ENCODE measurements at places on chromosomes 5 and 9. TPM values are rescaled to one million over a fixed set of nuclear protein-coding genes. Genes with fewer than 3 reads are reported as not detected.

Gene FGF18
- 1.6 TPM for total RNA-seq

Gene DBH
- 1.1 TPM for total RNA-seq

Gene ITGA2
- 25.0 TPM for total RNA-seq

Gene CDC20B
- 0.29 TPM for total RNA-seq

Gene RAI14
- total RNA-seq, result 59.8 TPM

Gene PIP5K1B
- total RNA-seq, result 7.0 TPM

Gene ADAMTS6
- 7.6 TPM for total RNA-seq

All from metanephros (tissue), 2 donors.